ENCODE measurements at places on chromosomes 5 and 9.
A peak's percentile ranks its signal among the peaks of the same experiment; 100 is the strongest.

DNA sequence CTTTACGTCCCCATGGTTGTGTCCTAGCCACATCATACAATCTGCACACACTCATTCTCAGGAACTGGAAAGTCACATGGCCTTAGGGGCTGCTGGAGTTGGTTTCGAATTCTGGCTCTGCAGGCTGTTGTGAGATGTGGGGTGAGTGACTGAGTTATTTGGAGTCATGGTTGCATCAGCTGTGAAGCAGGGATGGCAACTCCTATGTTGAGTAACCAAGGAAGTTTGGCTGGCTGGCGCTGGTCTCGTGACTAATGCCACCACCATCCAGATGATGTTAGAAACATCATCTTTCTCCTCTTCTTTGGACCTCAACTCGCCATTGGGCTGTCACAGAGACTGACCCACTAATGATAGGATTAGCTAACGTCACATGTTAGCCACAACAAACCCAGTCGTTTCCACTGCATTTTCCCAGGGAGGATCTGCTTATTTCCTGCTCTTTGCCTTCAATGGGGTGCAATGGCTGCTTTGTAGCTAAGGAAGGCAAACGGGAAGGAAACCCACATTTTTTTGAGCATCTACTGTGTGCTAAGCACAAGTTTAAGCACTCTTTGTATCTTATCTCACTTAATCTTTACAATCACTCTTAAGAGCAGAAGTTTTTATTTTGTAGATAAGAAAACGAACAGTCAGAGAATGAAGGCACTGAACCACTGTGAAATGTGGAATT lies 78.1 kb upstream of the UBTD2 start:
- no peak for DNase-seq

DNA sequence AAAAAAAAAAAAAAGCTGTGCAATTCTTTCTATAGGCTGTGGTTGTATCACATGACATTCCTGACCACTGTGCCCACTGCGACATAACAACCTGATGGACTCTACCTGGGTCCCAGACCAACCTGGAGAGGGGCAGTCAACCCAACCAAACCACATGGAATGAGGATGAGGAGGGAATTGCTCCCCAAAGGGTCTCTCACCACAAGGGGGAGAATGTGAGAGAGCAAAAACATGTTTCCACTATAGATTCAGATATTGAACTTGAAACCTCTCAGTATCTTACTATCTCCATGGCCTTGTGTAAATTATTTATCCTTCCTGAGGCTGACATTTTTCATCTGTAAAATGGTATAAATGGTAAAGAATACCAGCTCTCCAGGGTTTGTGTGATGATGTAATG lies 66.9 kb upstream of the SV2C start:
- DNase-seq = no peak

DNA sequence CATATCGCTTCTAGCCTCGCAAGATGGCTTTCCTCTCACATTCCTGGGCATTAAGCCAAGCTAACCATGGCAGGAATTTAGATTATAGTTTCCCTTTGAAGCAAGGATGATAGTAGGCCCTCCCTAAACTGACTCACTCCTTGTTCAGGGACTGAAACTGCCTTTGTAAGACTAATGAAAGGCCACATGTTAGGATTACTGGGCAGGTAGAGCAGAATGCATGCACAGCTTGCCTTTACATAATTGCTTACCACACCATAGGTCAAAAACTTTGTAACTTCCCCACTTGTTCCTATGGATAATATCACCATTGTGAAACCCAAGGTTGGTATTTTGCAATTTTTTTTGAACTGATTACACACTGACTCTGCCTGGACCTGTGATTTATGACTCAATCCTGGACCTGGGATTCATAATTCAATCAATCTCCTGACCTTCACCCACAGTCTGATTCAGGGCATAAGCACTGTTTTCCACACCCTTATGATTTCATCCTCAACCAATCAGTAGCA lies 41.0 kb upstream of the PRDM9 start:
- no peak for DNase-seq

DNA sequence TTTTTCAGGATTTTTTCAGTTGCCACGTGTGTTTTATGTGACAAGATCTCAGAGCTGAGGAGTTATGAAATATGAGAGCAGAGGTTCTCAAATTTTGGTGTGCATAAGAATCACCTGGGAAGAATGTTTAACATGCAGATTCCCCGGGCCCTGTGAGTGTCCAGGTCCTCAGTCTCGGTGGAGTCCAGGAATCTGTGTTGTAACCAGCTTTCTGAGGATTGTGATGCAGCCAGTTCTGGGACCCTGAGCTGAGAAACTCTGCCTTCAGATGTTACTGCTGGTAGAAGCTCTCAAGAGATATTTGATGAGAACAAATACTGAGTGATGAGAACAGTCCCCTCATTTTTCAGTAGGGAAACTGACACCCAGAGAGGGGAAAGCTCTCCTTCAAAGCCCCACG lies 102.8 kb upstream of the SAP30L start:
- DNase-seq = no peak

GRCh38 chr9:135517407-135517822 lies 3.8 kb upstream of the LCN1 start:
- DNase-seq = no peak

DNA sequence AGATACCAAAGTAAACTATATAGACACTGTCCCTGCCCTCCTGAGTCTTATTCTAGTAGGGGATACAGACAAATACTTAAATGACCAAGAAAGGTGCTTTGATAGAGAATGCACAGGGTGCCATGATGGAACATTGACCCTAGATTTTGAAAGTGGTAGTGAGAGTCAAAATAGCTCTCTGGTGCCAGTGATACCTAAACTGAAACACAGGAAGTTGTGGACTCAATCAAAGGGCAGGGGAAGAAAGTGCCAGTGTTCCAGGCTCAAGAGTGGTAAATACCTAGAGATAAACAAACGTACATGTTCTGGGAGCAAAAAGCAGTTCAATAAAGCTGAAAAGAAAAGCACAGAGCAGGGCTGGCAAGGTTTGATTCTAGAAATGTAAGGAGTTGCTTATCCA lies 267.6 kb downstream of the ISL1 start:
- DNase-seq = no peak

- no peak for DNase-seq
Measured at GRCh38 chr5:169668732-169669131, 31.7 kb downstream of the DOCK2 start.

GRCh38 chr9:88106492-88106891 lies 31.8 kb downstream of the SPATA31C2 start:
- DNase-seq = peak; percentile 62

DNA sequence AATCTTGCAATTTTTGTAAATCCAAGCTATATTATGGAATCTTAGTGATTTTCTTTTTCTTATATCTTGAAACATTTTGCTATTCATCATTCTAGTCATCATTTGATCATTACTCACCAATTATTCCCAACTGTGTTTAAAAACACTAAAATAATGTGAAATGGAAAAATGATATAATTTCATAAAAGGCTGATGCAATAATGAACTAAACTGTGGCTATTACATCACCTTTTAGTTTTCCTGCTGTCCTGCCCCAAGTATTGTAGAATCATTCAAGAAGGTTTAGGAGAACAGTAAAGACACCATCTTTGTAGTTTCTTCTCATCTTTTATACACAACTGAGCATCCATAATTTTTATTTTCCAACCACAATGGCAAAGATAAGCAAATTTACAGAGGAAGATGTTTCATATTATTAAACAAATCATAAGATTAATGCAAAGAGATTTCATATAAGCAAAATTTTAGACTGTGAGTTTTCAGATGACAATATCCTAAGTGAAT lies 431.0 kb upstream of the SLC30A5 start:
- no peak for DNase-seq

- DNase-seq = peak; percentile 84
Measured at GRCh38 chr5:55577353-55578060, 42.7 kb upstream of the PLPP1 start.

GRCh38 chr5:57834829-57835608 lies 352.4 kb upstream of the ACTBL2 start:
- no peak for DNase-seq

DNA sequence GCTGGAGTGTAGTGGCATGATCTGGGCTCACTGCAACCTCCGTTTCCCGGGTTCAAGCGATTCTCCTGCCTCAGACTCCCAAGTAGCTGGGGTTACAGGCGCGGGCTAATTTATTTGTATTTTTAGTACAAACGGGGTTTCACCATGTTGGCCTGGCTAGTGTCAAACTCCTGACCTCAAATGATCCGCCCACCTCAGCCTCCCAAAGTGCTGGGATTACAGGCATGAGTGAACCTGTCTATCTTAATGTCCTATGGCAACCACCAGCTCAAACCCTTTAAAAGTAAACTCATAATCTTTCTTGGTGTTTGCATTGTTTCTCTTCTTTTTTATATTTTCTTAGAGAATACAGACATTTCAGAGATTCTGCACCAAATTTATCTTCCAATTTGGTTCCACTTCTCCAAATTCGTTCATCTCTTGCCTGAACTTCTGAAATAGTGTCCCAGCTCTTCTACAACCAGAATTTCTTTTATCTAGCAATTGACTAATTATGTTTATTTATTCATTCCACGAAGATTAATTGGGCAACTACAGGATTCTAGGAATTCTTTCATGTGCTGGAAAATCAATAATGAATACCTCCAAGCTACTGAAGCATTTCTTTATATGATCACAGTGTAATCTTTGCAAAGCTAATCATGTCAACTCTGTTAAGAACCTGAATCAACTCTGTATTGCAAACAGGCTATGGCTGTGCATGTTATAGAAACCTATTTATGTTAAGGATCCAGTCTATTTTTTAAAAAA lies 60.0 kb upstream of the TYRP1 start:
- DNase-seq = no peak

DNA sequence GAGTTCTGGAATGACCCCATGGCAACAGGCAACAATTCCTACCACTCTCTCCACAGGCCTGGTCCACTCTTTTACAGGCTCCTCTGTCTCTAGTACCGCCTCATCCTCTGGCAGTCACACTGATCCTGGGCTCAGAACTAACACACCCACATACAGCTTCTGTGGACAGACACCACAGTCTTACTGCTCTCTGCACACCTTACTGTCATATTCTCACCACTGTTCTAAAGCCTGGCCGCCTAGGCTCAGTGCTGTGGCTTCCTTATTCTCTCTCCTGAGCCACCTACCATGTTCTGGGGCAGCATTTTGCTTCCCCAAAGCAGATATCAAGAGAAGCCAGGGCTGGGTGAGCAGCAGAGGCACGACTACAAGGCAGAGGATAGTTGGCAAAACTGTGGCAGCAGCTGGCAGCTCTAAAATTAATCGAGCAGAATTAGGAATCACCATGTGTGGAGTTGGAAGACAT lies 14.8 kb downstream of the REEP5 start:
- no peak for DNase-seq

GRCh38 chr5:77356740-77357139 lies 135.4 kb downstream of the WDR41 start:
- no peak for DNase-seq

GRCh38 chr5:2582106-2582505 lies 169.4 kb downstream of the IRX2 start:
- DNase-seq = no peak
